ENCODE measurements at places on chromosomes 1 and 21. TPM values are rescaled to one million over a fixed set of nuclear protein-coding genes. Genes with fewer than 3 reads are reported as not detected.

The RHBG gene
- not detected for total RNA-seq

The CYP4X1 gene
- total RNA-seq, result 0.32 TPM

The SWT1 gene
- total RNA-seq, result 2.1 TPM

The CD1D gene
- total RNA-seq, result 17.6 TPM
